ENCODE measurements at places on chromosomes 2 and 18.

GRCh38 chr2:102726128-102727087 lies 35.4 kb upstream of the TMEM182 start:
- no peak for DNase-seq

DNA sequence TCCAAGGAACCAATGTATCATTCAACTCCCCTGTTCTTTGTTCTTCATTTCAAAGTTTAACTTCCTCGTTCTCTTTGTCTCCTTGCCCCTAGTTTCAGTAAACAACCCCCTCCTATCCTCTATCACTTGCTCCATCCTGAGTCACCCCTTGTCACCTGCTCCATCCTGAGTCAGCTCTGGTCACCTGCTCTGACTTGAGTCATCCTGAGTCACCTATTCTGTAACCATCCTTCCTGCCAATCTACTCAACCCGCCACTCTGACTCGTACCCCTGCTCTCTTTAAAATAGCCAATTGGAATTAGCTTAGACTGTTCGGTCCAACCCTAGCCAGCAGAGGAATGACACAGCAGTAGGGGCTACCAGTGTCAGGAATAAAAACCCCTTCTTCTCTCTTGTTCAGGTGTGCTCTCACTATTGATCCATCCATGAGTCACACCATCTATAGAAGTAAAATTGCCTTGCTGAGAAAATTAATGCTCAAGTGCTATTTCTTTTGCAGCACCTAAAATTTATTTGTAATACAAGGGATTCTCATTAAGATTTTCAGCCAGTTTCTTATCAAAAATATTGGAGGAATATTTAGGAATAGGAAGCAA lies 326.8 kb downstream of the AKAIN1 start:
- no peak for DNase-seq

- DNase-seq = no peak
Measured at GRCh38 chr2:160612266-160612856, 118.8 kb upstream of the RBMS1 start.

- no peak for DNase-seq
Measured at GRCh38 chr2:162731917-162732804, 106.4 kb downstream of the KCNH7 start.

- no peak for DNase-seq
Measured at GRCh38 chr2:86592547-86593230, 29.4 kb upstream of the CHMP3 start.

GRCh38 chr18:754656-755055 lies 42.2 kb upstream of the ENOSF1 start:
- DNase-seq = no peak

GRCh38 chr18:59846814-59847490 lies 52.8 kb upstream of the PMAIP1 start:
- DNase-seq = no peak

- DNase-seq = peak; percentile 58
Measured at GRCh38 chr2:165582409-165582808, 112.9 kb downstream of the CSRNP3 start.

DNA sequence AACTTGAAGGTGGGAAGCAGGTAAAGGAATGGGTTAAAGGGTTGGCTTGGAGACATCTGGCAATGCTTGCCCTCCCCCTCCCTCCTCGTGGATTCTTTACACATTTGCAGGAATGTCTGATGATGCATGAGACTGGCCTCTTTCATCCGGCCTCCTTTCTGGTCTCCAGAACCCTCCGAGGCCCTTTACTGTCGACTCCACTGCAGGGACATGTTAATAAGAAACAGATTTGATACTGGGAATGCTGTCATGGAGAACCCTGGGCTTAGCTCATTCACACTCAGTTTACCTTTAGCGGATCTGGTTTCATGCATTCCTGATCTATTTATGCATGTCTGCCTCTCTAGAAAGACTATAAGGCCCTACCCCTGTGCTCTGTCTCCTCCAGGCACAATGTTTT lies 238.7 kb downstream of the TGIF1 start:
- DNase-seq = no peak

DNA sequence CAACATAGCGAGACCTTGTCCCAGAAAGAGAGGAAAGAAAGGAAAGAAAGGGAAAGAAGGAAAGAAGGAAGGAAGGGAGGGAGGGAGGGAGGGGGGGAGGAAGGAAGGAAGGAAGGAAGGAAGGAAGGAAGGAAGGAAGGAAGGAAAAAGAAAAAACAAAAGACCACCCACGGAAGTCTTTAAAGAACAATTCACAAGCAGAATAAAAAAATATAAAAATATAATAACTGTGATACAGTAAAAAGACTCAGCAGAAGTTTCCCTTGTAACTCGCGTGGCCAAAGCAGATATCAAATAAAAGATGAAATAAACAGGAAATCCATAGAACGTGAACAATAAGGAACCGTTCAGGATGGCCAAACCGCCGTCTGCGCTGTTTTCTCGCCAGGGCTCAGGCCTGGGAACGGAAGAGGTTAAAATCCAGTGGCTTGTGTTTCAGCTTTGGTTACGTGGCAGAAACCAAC lies 1.2 kb upstream of the SLC1A4 start:
- DNase-seq = no peak

DNA sequence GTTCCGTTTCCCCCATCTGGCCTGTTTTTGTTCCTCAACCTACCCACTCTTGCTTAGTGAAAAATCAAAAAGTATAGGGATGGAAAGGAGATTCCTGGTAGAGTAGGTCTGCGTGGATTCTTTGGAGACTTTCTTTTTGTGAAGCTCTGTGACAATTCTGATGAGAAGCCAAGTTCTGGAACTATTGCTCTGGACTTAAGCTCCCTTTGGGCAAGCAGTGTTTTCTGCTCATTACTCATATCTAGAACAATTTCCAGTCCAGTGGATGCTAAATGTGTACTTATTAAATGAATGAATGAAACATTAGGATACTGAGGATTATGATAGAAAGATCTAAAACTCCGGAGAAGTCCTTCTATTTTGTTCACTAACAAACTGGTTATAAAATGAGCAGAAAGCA lies 76.5 kb downstream of the SOCS6 start:
- DNase-seq = no peak

- no peak for DNase-seq
Measured at GRCh38 chr2:15720561-15721307, 129.1 kb downstream of the DDX1 start.

GRCh38 chr18:3329471-3329870 lies 67.5 kb downstream of the MYL12B start:
- DNase-seq = no peak

DNA sequence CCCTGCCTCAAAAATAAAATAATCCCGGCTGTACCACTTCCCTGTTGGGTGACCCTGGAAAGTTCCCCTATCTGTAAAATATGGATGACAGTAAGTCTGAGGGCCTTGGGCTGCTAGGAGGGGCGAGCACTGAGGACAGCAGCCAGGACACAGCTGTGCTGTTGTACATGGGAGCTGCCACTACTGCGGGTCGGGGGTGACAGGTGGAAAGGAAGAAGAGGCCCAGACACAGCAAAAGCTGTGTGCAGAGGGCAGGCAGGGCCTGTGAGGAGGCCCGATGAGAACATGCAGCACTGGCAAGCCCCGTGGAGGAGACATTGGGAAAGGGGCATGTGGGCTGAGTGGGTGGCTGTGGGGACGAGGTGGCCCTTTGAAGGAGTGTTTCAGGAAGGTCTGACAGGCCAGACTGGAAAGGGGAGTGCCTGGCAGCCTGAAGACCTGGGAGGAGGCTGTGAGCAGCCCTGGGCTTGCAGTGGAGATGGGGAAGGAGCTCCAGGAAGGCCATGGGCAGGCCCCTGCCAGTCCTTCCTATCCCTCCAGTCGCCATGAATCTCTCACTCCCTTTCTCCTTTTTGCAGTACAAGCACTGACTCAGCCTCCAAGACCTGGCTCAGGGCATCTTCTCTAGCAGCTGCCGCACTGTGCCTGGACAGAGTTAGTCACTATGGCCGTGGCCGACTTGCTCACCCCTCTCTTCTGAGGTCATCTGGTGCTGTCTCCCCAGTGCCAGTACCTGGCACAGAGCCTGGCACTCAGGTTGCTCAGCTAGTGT lies 28.9 kb upstream of the SEMA4C start:
- no peak for DNase-seq

- no peak for DNase-seq
Measured at GRCh38 chr2:120767486-120768005, 31.9 kb downstream of the GLI2 start.

- DNase-seq = no peak
Measured at GRCh38 chr2:1024981-1025380, 74.3 kb downstream of the SNTG2 start.

DNA sequence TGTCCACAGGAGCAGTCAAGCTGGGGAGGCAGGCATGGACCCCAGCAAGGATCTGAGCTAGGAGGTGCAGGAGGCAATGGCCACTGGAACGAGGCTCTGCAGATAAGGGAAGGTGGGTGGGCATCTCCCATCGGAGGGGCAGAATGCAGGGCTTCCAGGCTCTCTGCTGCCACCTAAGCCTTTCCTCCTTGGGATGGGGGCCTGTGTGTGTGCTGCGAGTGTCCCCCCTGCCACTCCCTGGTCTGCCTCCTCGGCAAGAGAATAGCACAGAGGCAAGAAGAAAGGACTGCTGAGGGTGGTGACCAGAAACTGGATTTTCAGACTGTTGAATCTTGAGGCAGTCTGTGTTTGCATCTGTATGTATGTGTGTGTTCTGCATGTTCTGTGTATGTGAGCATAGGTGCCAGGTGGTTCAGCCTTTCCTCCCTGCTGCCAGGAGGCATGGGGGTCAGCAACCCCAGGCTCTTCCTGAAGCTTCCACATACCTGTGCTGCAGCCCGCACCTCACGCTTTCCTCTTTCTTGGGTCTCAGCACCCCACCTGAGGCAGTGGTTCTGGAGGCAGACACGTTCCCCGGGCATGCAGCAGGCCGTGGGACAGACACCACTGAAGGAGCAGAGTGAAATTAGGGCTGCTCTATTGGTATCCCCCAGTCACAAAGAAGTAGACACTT lies 86.7 kb downstream of the EPAS1 start:
- no peak for DNase-seq

- DNase-seq = no peak
Measured at GRCh38 chr2:45759310-45759851, 107.9 kb downstream of the PRKCE start.

DNA sequence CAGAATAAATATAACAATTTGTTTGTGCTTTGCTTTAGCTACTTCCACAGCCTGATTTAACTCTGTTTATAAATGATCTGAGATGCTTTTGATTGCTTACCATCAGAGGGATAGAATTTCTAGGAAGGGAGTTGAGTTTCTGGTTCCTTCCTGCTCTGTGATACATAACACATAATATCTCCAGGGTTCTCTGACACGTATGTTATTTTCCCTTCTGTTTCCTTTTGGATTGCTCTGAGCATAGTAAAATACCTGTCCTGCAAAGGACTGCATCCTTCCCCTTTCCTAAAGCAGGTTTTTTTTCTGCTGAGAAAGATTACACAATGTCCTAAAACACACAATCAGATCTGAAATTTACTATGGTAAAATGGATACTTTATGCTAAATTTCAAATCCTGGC lies 76.1 kb downstream of the CABYR start:
- DNase-seq = no peak

DNA sequence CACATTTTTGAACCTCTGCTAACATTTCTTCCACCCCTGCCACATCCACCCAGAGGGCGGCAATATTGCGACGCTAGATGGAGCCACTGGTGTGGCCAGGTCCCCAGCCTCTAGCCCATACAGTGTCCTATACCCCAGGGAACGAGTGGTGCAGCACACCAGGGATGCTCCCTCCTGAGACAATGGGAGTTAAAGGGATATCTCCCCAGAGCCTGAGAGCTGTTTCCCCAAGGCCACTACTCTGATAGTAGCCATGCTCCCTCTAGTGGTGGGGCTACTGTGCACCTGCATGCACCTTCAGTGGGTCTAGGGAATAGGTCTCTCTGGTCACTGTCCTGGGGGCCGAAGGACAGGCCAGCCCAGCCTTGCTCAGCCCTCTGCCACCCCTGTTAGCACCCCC lies 336.4 kb upstream of the FSHR start:
- no peak for DNase-seq

- DNase-seq = no peak
Measured at GRCh38 chr2:149732001-149732685, 144.6 kb upstream of the MMADHC start.

- DNase-seq = no peak
Measured at GRCh38 chr18:12990641-12990966, 558 bp upstream of the CEP192 start.

GRCh38 chr2:65566617-65567016 lies 134.2 kb upstream of the SPRED2 start:
- DNase-seq = no peak

DNA sequence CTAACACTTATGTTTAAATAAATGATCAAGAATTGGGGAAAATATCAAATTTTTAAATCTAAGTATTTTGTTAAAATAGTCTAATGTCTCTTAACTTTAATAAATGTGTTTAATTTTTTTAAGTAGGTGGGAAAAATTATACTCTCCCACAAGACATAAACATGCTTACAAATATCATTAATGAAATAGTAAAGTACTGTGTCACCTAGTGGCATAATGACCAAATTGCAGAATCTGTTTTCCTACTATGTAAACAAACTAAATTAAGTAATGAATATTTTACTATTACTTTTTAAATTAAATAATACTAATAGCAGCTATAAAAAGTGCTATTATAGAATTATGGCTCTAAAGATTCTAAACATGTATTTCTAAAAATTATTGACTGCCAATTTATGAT lies 52.0 kb upstream of the CHAC2 start:
- peak; percentile 9 for DNase-seq

- DNase-seq = no peak
Measured at GRCh38 chr2:99545604-99546003, 55.8 kb upstream of the REV1 start.

DNA sequence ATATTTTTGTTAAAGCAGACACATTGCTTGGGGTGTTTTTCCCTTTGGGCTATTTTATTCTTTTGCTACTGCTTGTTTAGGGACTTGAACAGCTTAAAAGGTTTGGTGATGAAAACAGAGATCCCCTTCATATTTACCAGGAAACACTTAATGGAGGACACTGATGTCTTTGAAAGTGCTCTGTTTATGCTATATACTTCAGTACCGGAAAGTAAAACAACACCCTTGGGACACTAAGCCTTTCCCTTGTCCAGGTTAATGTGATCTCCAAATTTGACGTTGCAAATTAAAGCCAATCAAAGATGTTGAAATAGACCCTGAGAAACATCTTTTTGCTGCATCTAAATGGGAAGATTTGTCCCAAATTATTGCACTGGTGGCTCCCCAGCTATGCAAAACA lies 564.6 kb upstream of the PKDCC start:
- DNase-seq = no peak

- DNase-seq = no peak
Measured at GRCh38 chr18:3479978-3480509, 30.1 kb downstream of the TGIF1 start.

GRCh38 chr2:213455316-213456008 lies 171.2 kb downstream of the SPAG16 start:
- DNase-seq = no peak

DNA sequence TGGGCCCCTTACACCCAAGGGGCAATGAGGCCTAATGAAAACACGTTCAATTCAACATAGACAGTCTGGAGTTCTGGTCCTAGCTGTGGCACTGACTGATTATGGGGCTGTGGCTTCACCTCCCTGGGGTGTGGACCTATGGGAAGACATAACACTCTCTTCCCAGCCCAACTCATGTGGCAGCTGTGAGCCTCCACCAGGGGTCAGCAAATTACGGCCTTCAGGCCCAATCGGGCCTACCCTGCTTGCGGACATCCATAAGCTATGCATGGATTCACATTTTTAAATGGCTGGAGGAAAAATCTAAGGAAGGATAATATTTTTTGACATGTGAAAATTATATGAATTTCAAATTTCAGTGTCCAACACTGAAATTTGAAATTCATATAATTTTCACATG lies 101.3 kb downstream of the LOXHD1 start:
- DNase-seq = peak; percentile 64

GRCh38 chr18:70380915-70381896 lies 92.4 kb downstream of the SOCS6 start:
- DNase-seq = peak; percentile 83

Data from midbrain (tissue), 1 donor.